ENCODE measurements at places on chromosomes 6 and 20.

GRCh38 chr20:2748551-2749342 is 51.7 kb downstream of the CPXM1 start:
- no peak for DNase-seq

- DNase-seq = no peak
Observed at GRCh38 chr20:23918101-23918862, 38.7 kb upstream of the CST5 start.

GRCh38 chr6:69816569-69816968 is 19.8 kb upstream of the LMBRD1 start:
- peak; percentile 35 for DNase-seq

DNA sequence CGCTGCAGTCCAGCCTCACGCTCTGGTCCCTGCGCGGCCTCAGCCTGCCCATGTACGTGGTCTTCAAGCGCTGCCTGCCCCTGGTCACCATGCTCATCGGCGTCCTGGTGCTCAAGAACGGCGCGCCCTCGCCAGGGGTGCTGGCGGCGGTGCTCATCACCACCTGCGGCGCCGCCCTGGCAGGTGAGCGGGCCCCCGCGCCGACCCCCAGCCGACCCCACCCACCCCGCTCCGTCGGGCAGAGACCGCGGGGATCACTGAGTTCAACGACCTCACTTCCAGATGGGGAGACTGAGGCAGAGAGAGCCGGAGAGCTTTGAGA is 545 bp downstream of the SLC35D3 start:
- DNase-seq = no peak

GRCh38 chr6:21769968-21770367 is 176.4 kb downstream of the SOX4 start:
- DNase-seq = no peak

- no peak for DNase-seq
Observed at GRCh38 chr6:170243791-170244291, 47.0 kb downstream of the DLL1 start.
